ENCODE measurements at places on chromosomes 12 and 14. TPM values are rescaled to one million over a fixed set of nuclear protein-coding genes. Genes with fewer than 3 reads are reported as not detected.

Gene SLCO1B3
- total RNA-seq, result 11.6 TPM

Gene PRICKLE1
- total RNA-seq, result 5.6 TPM

Gene KRT78
- total RNA-seq, result 0.13 TPM

Gene HOXC10
- total RNA-seq, result 2.7 TPM

Gene RNASE4
- 0.82 TPM for total RNA-seq

Gene SPX
- total RNA-seq, result 0.07 TPM

Gene ANG
- 0.33 TPM for total RNA-seq

Gene IAPP
- not detected for total RNA-seq

Gene SOX5
- total RNA-seq, result 0.05 TPM

Gene NGB
- not detected for total RNA-seq

Gene IFI27
- 8.4 TPM for total RNA-seq

Gene LIN7A
- total RNA-seq, result 1.1 TPM

Gene POLR3B
- total RNA-seq, result 16.7 TPM
